Urothelium cell line (cell line): ENCODE measurements at places on chromosomes 11 and 22.
A peak's percentile ranks its signal among the peaks of the same experiment; 100 is the strongest.

DNA sequence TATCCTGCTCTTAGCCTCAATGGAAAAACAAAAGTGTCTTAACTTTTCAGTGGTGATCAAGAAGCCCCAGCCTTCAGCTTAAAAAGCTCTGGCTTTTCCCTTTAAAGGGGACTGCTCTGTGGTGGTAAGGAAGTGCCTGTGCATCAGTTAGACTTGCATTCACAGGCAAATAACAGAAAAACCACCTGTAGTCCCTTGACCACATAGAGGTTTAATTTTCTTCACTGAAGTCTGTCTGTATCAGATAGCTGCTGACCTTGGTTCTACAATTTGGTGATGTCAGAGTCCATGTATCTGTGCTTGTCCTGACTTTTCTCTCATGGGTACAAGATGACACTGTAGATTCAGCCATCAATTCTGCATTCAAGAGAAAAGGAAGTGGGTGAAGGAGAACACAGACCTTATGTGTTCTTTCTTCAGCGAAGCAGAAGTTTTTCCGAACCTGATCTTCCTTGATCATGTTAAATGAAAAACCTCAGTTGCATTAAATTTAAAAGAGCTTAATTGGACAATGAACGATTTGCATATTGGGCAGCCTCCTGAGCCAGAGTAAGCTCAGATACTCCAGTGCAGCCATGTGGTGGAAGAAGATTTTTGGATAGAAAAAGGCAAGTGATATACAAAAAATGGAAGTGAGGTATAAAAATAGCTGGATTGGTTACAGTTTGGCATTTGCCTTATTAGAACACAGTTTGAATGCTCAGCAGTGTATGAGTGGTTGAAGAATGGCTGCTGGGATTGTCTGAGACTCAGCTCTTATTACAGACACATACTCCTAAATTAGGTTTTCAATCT lies 43.2 kb upstream of the RDX start:
- DNase-seq: no peak

DNA sequence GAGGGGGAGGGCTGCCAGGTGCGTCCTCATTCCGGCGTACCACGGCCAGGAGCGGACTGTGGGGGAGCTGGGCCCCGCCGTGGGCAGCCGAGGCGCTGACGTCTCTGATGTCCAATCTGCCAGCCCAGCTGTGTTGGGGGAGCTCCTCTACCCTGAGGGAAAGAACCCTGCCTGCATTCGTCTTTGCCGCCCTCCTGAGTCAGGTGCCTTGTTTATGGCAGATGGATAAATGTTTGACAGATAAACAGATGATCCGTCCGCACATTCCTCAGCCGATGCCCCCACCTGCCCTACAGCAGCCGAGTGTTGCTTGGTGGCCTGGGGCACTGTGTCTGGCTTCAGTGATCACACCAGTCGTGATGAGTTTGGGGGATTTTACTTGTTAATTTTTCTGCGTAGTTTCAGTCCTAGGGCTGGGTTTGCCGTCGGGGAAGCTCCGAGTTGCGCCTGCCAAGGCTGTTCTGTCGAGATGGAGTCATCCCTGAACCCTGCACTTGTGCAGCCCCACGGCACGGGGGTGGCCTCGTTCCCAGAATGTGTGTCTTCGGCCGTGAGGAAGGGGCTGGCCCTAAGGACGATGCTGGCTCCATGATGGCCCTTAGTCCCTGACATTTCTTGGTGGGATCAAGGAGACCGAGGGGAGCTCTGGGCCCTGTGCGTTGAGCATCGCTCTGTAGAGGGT lies 1083.9 kb downstream of the BRD1 start:
- no peak for DNase-seq

GRCh38 chr22:30602049-30602448 lies 4.9 kb upstream of the TCN2 start:
- DNase-seq: no peak

DNA sequence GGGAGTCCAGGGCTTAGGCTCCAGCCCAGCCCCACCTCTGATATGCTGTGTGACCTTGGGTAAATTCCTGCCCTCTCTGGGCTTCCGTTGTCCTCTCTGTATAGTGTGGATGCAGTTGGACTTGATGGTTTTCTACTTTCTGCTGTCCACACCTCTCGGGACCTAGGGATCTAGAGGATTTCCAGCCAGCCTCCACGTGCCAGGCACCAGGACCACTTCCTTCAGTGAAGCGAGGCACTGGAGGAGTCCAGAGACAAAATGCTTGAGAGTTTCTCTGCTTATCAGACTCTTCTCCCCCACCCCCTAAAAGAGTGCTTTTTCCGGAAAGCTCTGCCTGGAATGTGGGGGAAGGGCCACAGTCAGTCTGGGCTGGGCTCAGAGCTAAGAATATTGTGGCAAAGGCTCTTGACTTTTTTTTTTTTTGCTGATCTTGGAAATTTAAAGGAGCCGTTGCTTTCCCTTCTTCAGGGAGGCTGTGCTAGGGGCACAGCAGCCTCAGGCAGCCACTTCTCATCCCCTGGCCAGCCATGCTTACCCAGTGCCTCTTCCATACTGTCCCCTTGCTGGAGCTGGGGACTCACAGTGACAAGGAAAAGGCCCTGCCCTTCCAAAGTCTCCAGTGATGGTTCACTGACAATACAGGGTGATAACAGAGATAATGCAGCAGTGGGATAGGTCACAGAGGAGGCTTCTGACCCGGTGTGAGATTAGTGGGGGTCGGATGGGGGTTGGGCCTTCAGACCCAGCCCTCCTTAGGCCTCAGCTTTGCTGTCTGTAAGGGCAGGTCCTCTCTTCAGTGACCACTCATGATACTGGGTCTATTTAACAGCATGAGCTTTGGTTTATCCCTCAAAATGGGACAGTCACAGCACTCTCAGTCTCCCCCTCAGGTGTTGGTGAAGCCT lies 2.9 kb upstream of the SERPINH1 start:
- peak; percentile 61 for DNase-seq

- DNase-seq: no peak
Observed at GRCh38 chr22:39389420-39389819, 10.2 kb upstream of the TAB1 start.

GRCh38 chr22:44454113-44454769 lies 43.8 kb downstream of the RTL6 start:
- no peak for DNase-seq

DNA sequence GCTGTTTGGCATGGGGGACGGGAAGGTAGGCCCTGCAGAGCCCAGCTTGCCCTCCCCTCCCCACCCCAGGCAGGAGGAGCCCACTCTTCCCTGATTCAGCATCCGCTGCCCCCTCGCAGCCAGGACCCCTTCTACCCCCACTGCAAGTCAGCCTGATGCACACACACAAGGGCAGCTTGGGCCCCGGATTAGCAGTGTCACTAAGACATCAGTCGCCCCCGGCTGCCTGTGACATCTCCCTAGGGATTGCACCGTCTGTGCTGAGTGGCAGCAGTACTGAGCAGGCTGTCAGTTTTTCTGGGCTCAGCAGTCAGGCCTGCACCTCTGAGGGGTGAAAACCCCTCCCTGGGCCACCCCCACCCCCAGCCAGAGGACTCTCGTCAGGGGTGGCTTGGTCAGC lies 30.4 kb upstream of the SYT7 start:
- DNase-seq: no peak

DNA sequence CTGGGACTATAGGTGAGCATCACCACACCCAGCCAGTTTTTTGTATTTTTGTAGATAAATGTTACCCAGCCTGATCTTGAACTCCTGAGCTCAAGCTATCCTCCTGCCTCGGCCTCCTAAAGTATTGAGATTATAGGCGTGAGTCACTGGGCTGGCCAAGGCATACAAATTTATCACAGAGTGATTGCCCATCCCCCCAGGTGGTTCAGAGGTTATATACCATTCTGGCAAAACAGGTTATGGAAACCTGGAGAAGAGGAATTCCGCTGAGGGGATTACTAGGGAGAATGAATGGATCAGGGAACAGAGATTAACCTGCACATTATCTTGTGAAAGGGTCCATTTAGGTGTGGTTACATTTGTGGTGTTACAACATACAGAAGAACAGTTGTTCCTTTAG lies 8.1 kb downstream of the ATG13 start:
- no peak for DNase-seq

GRCh38 chr11:91650802-91651201 lies 573.8 kb upstream of the FAT3 start:
- no peak for DNase-seq

DNA sequence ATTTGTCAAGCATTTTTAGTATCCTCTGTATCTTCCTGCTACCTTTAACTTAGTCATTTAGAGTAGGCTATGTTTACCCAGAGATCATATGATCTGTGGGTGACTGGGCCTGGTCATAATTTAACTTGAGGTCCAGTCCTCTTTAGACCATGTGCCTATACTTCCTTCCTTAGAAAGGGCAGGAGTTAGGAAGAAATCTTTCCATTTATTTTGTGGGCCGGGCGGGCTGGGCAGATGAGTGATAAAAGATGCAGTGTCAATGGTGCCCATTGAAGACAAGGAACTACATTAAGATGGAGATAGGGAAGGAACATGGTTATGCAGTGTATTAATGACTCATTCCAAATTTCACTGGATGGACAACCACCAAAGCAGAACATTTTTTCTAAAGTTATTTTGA lies 30.9 kb upstream of the PDE3B start:
- no peak for DNase-seq

DNA sequence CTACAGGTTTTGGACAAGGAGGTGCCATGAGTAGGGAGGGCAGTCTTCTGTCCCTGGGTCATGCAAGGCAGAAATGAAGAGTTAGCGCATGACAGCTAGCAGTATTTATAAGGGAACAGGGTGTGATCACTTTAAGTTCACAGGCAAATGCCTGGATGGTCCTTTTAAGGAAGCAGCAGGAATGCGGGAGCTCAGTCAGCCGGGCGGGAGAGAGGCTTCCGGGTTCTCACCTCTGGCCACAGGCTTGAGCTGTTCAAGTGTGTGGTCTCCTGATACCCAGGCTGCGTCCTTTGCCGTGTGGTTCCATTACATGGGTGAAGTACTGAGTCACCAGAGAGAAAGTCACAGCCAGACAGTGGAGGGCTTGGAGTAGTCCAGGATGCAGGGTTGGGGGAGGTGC lies 105.4 kb downstream of the BCR start:
- peak; percentile 83 for DNase-seq

DNA sequence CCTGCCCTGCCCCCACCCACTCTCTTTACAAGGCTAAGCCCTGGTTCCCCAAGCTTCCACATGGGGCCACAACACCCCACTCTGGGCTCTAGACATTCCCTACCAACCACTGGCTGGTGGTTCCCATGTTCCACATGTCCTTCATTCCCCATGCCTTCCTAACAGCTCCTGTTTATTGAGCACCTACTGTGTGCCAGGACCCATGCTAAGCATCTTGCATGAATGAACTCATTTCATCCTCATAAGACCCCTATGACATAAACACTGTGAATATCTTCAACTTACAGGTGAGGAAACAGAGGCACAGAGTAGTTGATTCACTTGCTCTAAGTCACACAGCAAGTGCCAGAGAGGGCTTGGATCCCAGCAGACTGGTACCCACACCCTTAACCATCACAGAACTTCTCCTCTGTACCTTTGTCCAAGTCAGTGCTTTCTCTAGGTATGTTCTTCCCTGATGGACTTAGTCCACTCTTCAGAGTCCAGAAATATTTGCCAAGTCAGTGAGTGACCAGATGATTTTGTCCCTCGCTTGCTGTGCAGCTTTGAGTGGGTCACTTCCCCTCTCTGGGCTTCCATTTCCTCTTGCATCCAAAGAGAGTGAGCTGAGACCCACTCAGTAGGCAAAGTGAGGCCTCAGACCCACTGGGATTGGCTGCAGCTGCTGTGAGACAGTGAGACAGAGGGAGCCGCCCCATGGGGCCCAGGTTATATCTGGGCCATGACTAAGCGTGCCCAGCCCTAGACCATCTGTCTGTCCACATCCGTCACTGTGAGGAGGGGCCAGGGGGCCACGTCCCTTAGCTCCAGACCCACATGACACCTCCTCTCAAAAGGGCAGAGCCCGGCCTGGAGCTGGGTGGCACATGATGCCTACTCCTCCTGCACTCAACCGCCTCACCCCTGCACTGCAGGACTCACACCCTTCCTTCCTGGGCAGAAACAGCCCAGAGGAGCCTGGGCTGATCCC lies 132.4 kb downstream of the MN1 start:
- DNase-seq: peak; percentile 99

DNA sequence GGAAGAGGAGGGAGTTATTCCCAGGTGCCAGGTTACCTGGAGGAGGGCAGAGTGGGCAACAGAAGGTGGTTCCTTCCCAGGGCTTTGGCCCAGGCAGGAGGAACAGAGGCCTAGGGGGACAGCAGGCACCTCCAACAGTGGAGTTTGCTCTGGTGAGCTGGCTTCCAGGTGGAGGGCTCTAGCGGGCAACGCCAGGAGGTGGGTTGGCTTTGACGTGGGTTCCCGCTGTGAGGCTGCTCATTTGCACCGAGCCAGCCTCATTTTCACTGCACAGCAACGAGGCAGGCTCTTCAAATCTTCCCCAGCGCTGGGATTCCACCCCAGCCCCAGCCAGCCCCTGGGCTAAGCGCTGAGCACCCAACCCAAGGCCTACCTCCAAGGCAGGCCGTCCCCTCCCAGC lies 8.1 kb downstream of the IGSF9B start:
- no peak for DNase-seq

DNA sequence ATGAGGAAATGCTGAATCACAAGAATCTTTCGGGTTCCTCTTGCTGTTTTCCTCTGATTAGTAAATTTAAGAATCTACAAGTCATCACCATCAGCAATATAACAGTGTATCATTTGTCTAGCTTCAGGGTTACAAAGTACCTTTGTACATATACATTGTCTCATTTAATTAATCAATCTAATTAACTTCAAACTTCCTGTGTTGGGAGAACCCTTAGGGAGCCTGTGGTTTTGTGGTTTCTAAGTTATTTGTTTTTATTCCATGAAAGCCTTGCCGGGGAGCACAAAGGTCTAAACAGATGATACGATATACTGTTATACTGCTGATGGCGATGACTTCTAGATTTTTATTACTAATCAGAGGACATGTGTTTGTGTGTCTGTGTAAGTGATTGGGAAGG lies 41.0 kb downstream of the TIMP3 start:
- no peak for DNase-seq

- DNase-seq: no peak
Observed at GRCh38 chr11:26943636-26944035, 50.3 kb upstream of the FIBIN start.

- DNase-seq: no peak
Observed at GRCh38 chr11:113529606-113530005, 54.4 kb upstream of the DRD2 start.

GRCh38 chr11:61541598-61541997 lies 33.0 kb downstream of the LRRC10B start:
- DNase-seq: peak; percentile 60

GRCh38 chr11:19866521-19866920 lies 153.9 kb downstream of the NAV2 start:
- DNase-seq: no peak

- no peak for DNase-seq
Observed at GRCh38 chr11:92658733-92659132, 310.7 kb upstream of the MTNR1B start.

- DNase-seq: no peak
Observed at GRCh38 chr11:75000975-75001354, 12.2 kb downstream of the NEU3 start.

- no peak for DNase-seq
Observed at GRCh38 chr11:45477588-45477987, 187.8 kb downstream of the CHST1 start.

GRCh38 chr11:4865855-4866254 lies 15.8 kb upstream of the OR51T1 start:
- no peak for DNase-seq

- peak; percentile 54 for DNase-seq
Observed at GRCh38 chr11:8913961-8914660, 3.1 kb downstream of the AKIP1 start.
